ENCODE measurements at places on chromosomes 13 and 19.

DNA sequence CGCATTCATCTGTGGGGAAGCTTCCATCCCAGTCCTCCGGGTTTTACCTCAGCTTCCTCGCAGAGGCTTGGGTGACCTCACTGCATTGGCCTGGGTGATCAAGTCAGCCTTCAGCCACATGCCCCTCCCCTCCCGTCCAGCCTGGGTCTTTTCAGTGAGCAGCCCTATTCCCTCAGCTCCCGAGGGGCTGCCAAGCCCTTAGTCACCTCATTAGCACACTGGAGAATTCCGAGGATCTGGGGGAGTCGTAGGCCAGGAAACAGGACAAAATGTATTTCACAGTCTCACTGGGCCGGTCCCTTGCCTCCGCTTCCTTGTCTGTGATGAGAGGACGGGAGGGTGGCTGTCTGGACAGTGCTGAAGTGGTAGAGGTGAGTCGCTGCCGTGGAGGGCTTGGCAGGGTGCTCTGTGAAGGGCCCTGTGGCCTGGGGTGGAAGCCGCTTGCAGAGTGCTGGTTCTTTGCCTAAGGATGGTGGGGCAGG is 19.9 kb downstream of the KDM4B start:
- DNase-seq, result no peak

DNA sequence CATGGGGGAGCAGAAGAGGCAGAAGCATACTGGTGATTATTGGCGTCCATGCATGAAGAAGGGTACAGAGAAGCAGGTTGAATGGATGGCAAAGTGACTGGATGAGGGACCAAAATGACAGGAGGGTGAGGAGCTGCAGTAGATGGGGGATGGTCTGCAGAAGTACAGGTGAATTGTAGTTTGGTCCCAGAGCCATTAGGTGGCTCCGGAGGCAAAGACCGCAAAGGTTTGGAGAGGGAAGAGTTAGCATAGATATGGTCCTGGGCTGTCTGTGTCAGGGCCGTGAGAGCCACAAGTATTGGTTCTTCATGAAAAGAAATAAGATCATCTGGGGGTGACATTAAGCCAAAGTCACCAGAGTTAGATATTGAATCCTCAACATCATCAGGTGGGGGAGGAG is 59.0 kb upstream of the ZNF726 start:
- DNase-seq, result no peak

GRCh38 chr13:60617991-60618733 is 221.1 kb downstream of the TDRD3 start:
- DNase-seq, result no peak

DNA sequence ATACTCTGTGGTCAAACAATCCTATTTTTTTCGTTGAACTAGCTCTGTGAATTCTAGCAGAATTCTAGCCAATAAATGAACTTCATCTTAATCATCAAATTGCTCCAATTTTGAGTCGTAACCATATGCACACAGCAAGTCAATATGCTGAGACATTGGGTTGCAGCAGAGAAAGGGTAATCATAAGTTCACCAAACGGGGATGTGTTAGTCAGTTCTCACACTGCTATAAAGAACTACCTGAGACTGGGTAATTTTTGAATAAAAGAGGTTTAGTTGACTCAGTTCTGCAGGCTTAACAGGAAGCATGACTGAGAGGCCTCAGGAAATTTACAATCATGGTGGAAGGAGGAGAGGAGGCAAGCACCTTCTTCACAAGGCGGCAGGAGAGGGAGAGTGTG is 67.7 kb upstream of the ABCC4 start:
- no peak for DNase-seq

- DNase-seq, result no peak
Measured at GRCh38 chr13:60411983-60412382, 15.0 kb downstream of the TDRD3 start.

DNA sequence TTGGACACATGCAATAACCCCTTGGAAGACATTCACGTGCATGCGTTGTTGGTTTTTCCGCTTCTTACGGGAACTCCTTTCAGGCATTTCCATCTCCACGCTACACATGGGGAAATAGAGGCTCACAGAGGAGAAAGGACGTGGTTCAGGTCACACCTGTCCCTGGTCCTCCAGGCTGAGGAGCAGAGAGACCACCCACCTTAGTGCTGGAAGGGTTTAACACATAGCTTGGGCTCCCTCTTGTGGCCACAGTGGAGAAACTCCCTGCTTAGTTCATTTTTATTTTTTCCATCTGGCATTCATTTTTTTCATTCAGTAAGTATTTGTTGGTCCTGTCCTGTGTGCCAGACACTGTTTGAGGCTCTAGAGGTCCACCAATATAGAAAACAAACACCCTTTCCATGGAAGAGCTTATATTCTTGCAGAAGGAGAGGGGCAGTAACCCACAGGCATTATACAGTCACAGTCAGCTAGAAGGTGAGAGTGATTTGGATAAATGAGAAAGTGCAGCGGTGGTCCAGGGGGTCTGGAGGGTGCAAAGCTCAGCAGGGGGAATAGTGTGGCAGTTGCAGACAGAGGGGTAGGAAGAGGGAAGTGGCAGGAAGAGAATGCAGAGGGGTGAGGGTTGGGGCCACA is 24.2 kb upstream of the TTYH1 start:
- DNase-seq, result peak; percentile 42

- no peak for DNase-seq
Measured at GRCh38 chr13:105902396-105902795, 633.1 kb downstream of the EFNB2 start.

DNA sequence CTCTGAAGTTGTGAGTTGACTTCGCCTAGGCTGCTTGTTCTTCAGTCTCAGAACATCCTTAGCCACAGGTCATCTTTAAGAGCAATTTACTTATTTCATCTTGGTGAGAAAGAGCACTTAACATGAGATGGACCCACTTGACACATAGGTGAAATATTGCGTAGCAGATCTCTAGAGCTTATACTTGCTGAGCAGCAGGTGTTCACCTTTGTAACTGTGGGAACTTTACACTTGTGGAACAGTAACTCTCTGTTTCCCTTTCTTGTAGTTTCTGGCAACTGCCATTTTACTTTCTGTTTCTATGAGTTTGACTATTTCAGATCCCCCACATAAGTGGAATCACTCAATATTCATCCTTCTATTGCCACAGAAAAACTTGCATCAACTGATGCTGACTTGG is 95.7 kb downstream of the SLC10A2 start:
- no peak for DNase-seq

DNA sequence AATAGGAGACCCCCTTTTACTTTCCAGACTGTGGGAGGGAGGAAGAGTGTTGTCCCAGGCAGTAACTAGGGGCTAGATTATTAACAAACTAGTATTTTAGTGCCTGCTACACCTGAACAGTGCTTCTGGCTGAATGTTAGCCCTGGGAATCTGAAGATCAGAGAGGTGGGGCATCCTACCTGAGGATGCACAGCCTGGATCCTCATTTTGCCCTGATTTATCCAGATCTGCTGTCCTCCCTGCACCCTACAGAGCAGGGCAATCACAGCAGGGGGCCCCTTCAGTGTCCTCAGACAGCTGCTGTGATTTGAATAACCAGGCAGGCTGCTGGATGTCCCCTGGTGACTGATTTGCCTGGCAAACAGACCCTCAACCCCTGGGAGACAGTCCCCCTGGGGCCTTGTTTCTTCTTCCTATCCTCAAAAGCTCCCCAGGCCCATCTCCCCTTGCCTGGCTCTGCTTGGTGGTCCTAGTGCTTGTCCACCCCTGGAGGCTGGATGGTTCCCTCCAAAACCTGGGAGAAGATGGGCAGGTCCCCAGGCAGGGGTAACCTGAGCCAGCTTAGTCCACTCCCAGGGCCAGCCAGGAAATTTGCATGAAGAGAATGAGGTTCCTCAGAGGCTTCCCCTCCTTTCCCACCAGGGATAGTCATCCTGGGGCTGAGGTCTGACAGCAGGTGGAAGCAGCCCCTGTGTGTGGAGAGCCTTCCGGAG is at the start of gene OVOL3:
Gene OVOL3, plus strand, starts transcription at position 657 of the 713 bp plus-strand sequence. CDS start 60 bp downstream, outside the sequence.
- DNase-seq, result no peak

DNA sequence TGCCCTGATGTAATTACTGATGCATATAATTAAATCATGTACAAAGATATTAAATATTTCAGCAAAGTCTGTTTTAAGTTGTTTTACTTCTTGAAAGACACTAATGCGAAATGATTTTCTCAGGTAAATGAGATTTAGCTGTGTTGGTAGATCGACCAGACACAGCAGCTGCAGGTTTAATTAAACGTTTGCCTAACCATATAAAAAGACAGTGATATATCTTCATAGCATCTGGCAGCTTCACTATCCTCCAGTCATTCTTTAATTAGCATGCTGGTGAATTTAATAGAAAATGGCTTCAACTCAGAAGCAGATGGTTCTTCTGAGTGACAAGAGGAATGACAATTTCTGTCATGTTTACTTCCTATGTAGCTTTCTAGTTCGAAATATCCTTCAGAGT is 69.3 kb downstream of the NHLRC3 start:
- no peak for DNase-seq

- no peak for DNase-seq
Measured at GRCh38 chr13:90453342-90453741, 894.1 kb upstream of the MIR17HG start.

DNA sequence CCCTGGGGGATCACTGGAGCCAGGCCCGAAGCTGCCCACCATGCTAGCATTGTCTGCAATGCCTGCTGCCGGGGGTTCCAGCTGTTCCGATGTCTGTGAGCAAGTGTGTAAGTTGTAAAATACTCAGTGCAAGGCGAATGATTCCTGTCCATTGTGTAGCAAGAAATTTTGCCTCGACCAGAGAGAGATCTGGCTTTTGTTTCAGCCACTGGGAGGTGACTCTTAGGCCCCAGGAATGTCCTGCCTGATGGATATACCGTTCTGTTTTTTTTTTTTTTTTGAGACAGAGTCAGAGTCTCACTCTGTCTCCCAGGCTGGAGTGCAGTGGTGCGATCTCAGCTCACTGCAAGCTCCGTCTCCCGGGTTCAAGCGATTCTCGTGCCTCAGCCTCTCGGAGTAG is 7.3 kb upstream of the GADD45B start:
- DNase-seq, result no peak

GRCh38 chr13:97280478-97280877 is 58.3 kb downstream of the MBNL2 start:
- DNase-seq, result no peak
